ENCODE measurements at places on chromosomes 1 and 21. TPM values are rescaled to one million over a fixed set of nuclear protein-coding genes. Genes with fewer than 3 reads are reported as not detected.

PLA2G4A gene
- 3.4 TPM for polyA plus RNA-seq

PIK3C2B gene
- polyA plus RNA-seq, result 2.5 TPM

TMEM51 gene
- 38.1 TPM for polyA plus RNA-seq

CFHR5 gene
- not detected for polyA plus RNA-seq
